Aorta (tissue), 5 donors: ENCODE measurements at places on chromosomes 13 and 19. TPM values are rescaled to one million over a fixed set of nuclear protein-coding genes. Genes with fewer than 3 reads are reported as not detected.

Gene SYCN
- total RNA-seq = not detected

Gene FPR3
- total RNA-seq = 25.1 TPM

Gene ZNF837
- 0.65 TPM for total RNA-seq

Gene BEST2
- total RNA-seq = not detected

Gene PSG1
- total RNA-seq = not detected

Gene LGALS13
- total RNA-seq = not detected

Gene MBD3L3
- not detected for total RNA-seq

Gene ACP5
- 12.6 TPM for total RNA-seq

Gene VN1R2
- not detected for total RNA-seq

Gene C19orf44
- 6.4 TPM for total RNA-seq

Gene ZNF584
- 13.4 TPM for total RNA-seq

Gene LINGO3
- total RNA-seq = not detected

Gene U2AF1L4
- total RNA-seq = 22.0 TPM

Gene KIR3DL1
- not detected for total RNA-seq

Gene LHB
- total RNA-seq = not detected

Gene NDUFA13
- 183 TPM for total RNA-seq

Gene MYO9B
- 165 TPM for total RNA-seq
